CD4-positive, alpha-beta T cell treated with Interleukin-17A for 4 hours (primary cell): ENCODE measurements at places on chromosomes 16 and 17.

DNA sequence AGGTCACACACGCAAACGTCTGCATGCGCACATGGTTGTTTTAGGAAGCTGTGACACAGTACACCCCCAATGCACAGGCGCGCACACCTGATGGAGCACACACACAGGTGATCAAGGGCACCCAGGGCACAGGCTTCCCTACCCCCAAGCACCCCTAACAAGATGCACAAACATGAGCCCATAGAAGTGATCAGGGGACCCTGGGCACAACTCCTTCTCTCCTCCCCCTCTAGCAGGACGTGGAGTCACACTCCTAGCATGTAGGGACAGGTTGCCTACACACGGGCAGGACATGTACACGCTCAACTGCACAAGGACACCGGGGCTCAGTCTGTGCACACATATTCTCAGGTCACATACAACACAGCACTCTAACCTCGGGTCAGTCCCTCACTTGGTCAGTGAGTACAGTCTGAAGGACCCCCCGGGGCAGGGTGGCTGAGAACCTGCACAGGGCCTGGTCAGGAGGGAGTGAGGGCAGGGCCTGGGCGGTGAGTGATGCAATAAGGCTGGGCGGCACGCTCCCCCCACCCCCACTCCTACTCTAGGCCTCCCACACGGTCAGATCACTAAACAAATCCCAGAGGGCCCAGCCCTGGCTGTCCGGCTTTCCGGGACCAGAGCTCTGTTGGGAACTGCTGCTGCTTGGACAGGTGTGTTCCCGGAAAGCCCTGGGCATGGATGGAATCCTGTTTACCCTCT, 751 bp upstream of the DOC2B start:
- DNase-seq: no peak

GRCh38 chr17:48024149-48025039, 13.2 kb downstream of the COPZ2 start:
- DNase-seq: peak; percentile 57

DNA sequence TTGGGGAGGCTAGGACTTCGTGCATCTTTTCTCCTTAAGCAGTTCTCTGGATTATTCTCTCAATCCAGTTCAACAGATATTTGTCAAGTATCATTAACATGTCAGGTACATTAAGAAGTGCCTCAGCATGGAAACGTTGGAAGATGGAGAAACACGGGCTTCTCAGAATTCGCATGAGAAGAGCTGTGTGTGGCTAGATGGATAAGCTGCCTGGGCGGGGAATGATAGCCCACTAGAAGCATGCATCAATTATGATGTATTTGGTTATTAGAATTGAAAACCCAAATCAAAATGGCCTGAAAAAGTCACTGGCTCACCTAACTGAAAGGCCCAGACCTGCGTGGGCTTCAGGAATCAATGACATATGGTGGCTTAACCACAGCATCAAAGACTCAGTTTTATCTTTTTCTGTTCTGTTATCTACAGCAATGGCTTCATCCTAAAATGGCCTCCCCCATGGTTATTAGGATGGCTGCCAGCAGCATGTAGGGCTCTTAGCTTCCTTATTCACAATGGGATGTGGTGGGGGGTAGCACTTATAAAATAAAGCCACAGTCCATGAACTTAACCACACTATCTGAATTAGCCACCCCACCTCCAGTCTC, 43.9 kb downstream of the MMD start:
- no peak for DNase-seq

GRCh38 chr17:45222996-45223538, 1.4 kb downstream of the FMNL1 start:
- no peak for DNase-seq

DNA sequence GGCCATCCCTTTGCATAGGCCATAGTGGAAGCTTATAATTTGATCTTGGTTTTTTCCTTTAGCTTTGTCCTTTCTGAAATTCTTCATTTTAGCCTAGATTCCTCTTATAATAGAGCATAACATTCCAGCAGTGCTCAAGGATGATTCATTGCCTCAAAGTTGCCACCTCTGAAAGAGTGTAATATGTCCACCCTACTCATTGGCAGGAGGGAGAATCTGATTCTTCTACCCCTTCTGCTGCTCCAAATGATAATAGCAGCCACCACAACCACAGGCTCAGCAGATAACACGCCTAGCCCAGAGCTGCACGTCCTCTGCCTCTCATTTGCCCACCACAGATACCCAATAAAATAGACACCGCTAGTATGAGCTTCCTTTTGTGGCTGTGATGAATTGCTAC, 337.4 kb upstream of the HSBP1 start:
- DNase-seq: no peak

DNA sequence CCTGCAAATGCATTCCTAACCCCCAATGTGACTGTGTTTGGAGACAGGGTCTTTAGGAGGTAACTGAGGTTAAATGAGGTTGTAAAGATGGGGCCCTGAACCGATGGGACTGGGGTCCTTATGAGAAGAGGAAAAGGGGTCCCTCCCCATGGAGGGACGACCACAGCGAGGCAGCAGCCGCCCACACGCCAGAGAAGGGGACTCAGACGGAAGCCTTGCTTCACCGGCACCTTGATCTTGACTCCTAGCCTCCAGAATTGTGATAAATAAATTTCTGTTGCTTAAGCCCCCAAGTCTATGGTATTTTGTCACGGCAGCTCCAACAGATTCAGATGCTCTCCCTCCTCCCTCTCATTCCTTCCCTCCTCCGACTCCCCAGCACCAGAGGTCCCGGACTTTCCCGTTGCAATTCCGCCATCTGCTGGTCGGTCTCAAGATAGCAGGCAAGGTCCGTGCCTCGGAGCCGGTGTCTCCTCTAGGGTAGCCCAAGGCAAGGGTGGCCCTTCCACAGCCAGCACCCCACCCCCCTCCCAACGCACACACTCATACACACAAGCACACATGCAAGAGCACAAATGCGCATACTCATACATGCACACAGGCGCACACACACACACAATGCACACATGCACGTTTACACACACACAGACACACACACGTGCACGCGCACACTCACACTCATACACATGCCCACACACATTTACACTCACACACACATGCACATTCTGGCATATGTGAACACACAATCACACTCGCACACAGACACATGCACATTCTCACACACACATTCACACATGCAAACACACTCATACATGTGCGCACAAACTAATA, 23.1 kb upstream of the C16orf78 start:
- DNase-seq: peak; percentile 33

DNA sequence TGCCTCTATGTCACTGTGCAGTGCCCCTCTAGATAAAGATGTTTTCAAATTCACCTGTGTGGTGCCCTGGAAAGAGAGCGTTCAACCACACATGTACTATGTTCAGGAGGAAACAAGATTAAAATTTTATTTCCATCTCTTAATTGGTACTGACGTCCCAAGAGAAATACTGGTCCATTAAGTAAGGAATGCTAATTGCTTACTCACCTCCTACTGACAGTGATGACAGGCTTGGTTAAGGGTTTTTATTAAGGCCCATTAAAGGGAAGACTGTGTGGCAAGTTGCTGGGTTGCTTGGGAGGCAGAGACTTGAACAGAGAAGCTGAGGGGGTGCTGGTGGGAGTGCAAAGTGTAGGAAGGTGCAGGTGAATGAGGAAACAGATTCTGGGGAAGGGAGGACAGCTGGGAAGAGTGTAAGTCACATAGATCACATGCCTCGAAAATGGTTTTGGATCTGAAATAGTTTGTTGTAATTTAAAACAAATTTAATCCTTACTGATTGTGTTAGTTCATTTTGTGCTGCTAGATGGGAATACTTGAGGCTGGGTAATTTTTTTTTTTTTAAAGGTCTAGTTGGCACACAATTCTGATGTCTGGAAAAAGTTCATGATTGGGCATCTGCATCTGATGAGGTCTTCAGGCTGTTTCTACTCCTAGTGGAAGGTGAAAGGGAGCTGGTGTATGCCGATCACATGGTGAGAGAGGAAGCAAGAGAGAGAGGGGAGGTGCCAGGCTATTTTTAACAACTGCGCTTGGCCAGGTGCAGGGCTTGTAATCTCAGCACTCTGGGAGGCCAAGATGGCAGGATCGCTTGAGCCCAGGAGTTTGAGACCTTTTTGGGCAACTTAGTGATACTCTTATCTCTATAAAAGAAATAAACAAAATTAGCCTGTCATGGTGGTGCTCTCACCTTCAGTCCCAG, 140.5 kb downstream of the CACNG3 start:
- no peak for DNase-seq

DNA sequence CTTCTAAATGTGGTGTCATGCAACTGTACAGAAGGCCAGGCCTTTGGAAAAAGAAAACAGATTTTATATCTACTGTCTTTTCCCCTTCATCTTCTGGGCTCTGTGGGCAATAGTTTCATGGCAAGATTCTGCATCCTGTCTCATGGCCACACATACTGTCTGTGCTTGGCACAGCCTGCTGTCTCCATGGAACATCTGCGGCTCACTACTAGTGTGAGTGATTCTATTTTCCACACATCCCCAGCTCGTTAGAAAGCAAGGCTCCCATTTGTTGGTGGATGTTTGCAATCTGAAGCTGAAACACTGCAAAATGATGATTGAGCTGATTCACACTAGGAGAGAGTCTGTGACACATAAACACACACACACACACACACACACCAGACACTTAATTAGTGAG, 32.4 kb downstream of the CACNG3 start:
- DNase-seq: no peak

DNA sequence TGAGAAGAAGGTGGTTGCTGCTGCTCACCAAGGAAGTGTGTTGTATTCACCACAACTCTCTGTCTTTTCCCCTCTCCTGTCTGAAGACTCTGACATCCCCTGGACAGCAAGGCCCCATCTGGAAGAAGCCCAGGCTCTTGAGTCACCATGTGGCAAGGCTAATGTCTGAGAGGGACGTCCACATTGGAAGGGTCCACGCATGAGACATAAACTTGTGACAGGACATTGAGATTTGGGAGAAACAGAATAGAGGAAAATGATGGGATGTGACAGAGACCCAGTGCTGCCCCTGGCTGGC, 176.5 kb downstream of the IRF8 start:
- no peak for DNase-seq

DNA sequence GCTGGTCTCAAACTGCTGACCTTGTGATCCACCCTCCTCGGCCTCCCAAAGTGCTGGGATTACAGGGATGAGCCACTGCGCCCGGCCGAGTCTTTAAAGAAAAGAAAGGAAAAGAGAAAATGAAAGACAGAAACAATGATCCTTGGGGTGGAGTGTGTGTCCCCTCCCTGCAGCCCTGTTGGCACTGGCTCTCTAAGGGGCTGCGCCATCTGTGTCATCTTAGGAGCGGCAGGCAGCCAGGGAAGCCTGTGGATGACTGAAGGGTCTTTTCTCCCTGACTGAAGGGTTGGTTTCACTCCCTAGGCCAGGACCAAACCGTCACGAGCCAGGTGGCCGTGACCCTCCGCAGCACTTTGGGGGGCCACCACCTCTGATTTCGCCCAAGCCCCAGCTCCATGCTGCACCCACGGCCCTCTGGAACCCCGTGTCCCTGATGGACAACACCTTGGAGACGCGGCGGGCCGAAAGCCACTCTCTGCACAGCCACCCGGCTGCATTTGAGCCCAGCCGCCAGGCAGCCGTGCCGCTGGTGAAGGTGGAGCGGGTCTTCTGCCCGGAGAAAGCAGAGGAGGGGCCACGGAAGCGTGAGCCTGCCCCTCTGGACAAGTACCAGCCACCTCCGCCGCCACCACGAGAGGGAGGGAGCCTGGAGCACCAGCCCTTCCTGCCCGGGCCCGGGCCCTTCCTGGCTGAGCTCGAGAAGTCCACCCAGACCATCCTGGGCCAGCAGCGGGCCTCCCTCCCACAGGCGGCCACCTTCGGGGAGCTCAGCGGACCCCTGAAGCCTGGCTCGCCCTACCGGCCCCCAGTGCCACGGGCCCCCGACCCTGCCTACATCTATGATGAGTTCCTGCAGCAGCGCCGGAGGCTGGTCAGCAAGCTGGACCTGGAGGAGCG, 27.7 kb downstream of the GINS2 start:
- no peak for DNase-seq

DNA sequence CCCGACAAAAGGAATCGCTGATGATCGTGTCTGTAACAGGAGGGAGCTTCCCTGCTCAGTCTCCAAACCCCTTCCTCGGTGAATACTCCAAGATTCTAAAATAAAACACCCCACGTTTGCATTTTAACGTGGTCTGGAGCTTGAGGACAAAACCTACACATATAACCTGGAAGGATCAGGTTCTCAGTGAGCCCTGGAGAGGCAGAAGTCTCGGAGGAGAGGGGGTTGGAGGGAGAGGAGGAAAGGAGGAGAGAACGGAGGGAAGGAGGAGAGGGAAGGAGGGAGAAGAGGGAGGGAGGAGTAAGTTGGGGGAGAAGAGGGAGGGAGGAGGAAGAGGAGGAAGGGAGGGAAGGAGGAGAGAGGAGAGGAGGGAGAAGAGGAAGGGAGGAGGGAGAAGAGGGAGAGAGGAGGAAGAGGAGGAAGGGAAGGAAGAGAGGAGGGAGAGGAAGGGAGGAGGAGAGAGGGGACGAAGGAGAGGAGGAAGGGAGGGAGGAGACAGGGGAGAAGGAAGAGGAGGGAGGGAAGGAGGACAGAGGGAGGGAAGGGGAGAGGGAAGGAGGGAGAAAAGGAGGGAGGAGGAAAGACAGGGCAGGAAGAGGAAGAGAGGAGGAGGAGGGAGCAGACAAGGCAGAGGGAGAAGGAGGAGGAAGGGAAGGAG, 27.4 kb upstream of the GINS2 start:
- DNase-seq: no peak

- DNase-seq: no peak
Observed at GRCh38 chr17:48148029-48148770, 40.6 kb downstream of the SNX11 start.

DNA sequence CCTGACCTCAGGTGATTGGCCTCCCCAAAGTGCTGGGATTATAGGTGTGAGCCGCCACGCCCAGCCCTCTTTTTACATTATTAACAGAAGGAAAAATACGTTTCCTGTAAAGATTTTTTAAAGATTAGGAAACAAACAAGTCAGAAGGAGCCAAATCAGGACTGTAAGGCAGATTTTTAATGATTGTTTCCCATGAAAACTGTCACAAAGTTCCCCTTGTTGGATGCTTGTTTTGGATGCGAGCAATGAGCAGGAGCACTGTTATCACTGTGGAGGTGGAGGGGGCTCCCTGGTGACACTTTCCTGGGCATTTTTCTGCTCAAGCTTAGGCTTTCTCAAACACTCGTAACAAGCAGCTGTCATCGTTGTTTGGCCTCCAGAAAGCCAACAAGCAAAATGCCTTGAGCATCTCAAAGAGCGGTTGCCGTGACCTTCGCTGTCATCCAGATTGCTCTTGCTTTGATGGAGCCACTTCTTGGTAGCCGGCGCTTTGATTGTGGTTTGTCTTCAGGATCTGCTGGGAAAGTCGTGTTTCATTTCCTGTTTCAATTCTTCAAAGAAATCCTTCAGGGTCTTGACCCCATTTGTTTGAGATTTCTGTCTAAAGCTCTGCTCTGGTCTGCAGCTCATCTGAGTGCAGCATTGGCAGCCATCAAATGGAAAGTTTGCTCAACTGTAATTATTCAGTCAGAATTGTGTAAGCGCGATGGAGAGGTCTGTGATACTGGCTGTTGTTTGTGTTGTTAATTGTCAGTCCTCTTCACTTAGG, 128.7 kb downstream of the RPTOR start:
- peak; percentile 42 for DNase-seq

DNA sequence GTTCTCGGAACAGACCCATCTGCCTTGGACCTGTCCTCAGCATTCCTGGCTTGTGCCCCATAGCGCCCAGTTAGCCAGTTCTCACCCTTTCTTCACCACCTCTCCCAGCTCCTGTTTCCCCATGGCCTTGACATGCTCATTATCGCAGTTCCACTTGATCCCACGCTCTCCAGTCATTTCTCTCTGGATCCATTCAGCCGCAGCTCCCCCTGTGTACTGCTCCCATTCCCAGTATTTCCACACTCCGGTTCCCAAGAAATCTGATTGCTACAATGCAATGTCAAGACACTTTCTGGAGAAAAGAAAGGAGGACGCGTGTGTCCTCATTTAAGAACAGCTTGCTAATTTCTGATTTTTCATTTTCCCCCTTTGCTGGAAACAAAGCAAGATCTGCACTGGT, 55.4 kb downstream of the TMEM186 start:
- no peak for DNase-seq
